ENCODE measurements at places on chromosomes 1 and 21.

GRCh38 chr1:199298825-199299224 lies 660.0 kb downstream of the PTPRC start:
- DNase-seq = no peak

DNA sequence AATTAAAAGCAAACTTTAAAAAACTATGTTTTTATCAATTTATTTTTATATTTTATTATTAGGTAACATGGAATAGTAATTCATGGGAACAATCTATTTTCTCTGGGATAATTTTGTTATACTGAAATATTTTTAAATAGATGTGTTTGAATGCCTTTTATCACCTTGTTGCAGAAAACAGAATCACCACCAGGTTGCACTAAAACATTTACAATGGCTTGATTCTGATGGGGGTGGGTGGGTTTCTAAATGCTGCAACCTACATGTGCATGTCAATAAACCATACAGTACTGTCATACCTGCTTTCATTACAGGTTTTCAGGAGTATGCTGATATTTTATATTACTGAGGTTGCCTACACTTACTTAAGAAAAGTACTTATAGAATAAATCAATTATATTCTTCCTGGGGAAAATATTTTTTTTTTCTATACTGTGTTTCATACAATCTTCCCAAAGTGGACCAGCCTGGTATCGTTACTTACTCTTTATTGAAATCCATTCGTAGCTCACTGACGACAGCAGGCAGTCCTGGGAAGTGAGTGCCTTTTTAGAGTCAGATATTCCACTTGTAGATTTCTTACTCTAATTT lies 132.8 kb downstream of the PTPRC start:
- DNase-seq = peak; percentile 51

DNA sequence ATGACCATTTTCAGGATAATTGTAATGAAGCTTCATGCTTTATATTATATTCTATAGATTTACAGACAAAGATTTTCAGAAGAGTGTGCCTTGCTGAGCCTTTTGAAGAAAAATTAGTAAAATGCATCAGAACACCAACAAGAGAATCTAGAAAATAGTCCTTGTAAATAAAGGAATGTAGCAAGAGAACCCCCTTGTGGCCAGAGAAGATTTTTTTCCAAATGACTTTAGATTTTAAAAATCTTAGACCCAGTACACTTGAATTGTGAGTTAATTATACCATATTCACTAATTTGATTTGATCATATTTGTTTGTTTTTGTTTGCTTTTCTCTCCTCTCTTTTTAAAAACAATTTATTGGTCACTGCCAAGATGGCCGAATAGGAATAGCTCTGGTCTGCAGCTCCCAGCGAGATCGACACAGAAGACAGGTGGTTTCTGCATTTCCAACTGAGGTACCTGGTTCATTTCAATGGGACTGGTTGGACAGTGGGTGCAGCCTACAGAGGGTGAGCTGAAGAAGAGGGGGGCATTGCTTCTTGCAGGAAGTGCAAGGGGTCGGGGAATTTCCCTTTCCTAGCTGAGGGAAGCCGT lies 12.8 kb upstream of the IFI44L start:
- DNase-seq = peak; percentile 32

GRCh38 chr1:215569986-215570824 lies 3.1 kb downstream of the KCTD3 start:
- no peak for DNase-seq

GRCh38 chr1:38804062-38804886 lies 55.3 kb downstream of the RRAGC start:
- no peak for DNase-seq

- no peak for DNase-seq
Observed at GRCh38 chr1:180720753-180721152, 88.9 kb downstream of the XPR1 start.

DNA sequence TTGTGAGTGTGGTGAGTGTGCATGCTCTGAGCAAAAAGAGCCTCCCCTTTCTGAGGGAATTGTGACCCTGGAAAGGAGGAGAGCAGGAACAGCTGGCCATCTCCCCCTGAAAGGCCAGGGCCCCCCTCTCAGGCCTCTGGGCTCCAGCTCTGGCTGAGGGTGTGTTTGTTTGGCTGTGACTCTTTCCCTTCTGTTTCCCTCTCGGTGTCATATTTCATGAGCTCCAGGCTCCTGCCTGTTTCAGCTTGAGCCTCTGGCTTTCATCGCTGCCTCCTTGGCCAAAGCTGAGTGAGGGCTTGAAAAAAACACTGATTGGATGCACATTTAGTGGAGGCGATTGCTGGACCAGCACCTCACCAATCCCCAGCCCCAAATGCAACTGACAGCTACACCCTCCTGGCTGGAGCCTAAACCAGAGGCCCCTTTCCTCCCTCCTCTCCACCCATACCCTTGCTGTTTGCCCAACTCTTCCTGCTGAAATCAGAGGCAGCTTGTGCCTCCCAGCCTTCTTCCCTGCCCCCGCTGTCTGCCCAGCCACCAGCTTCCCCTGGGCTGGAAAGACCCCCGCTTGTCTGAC lies 64.1 kb downstream of the DDR2 start:
- DNase-seq = no peak

DNA sequence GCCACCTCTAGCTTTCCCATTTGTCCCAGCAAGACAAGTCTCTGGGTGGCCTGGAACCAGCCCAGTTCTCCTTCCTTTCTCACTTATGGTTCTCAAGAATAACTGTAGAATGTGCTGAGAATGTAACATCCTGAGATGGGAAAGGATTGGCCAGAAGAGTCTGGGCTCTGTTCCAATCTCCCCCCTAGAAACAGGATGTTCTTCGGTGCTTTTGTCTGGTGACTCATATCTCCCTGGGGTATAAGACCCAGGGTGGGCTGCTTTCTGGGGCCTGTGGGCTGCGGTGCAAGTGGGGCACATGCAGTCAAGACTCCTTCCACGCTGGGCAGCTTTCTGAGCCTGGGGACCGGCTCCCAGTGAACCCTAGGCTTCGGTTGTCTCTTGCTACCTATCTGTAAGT lies 251.2 kb upstream of the POU3F1 start:
- DNase-seq = no peak
